ENCODE measurements at places on chromosomes 7 and 10. TPM values are rescaled to one million over a fixed set of nuclear protein-coding genes. Genes with fewer than 3 reads are reported as not detected.

Gene PPP1R3C
- 7.9 TPM for total RNA-seq

Gene LIPK
- not detected for total RNA-seq

Gene EVX1
- not detected for total RNA-seq

Gene SMO
- total RNA-seq, result 24.0 TPM

Gene PAPOLB
- under 0.01 TPM for total RNA-seq

Data from melanocyte of skin (primary cell).